NCI-H526 (cell line): ENCODE measurements at places on chromosomes 12 and 14.

DNA sequence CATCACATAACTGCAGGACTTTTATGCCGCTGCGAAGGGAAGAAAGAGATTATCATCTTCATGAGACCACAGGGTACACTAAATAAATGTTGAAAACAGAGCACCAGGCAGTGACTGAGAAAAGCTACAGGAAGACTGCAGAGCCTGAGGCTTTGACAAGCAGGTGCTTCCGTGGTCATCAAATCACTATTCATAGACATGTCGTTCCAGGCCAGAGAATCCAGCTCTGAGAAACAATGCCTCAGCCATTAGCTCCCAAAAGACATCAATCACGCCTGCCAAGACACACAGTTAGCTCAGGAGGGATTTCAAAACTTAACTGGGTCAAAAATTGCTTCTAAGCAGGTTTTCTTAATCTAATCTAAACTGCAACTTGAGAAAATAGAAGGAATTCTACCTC lies 47.2 kb upstream of the GARIN6 start:
- peak; percentile 69 for DNase-seq

GRCh38 chr14:91893007-91893406 lies 25.7 kb upstream of the TC2N start:
- peak; percentile 10 for DNase-seq

GRCh38 chr12:51465491-51465890 lies 40.9 kb downstream of the SLC4A8 start:
- DNase-seq, result no peak

GRCh38 chr12:5267603-5268423 lies 164.1 kb upstream of the NTF3 start:
- DNase-seq, result no peak

DNA sequence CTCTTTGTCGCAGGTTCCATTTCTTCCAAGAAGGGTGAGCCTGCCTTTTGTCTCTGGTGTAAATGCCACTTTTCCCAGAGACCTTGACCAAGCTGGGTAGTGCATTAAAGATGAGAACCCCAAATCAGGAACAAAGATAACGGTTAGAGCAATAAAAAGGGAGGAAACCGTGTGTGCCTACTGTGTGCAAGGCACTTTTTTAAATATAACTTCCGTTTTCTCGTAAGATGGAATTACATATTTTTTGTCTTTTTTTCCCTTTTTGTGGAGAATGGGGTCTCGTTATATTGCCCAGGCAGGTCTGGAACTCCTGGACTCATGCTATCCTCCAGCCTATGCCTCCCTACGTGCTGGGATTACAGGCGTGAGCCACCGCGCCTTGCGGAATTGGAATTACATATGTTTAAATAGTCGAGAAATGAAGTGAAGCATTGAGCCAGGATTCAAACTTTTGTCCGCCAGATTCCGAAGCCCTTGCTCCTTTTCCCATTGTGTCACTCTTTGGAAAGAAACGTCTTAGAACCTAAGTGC lies 506 bp upstream of the NABP2 start:
- no peak for DNase-seq

GRCh38 chr14:31536201-31536960 lies 24.8 kb upstream of the NUBPL start:
- DNase-seq, result peak; percentile 5

GRCh38 chr14:104040539-104040938 lies 45.0 kb upstream of the ASPG start:
- peak; percentile 88 for DNase-seq

DNA sequence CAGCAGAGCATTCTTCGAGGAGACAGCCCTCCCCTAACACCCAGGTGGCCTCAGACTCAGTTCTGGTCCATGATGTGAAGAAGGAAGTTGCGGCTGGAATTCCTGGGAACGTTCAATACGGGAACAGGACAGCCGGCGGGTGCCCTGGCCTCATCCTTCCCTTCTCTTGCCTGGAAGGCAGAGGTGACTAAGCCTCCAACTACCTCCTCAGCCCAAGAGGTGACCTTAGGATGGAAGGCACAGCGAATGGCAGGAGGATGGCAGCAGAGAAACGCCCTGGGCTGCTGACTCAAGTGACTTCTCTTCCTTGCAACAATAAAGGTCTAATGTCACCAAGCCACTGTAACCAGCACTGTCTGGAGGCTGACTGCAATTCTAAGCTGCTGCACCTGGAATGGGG lies 36.1 kb downstream of the DHX37 start:
- DNase-seq, result no peak

GRCh38 chr12:7090222-7090998 lies 1.8 kb downstream of the C1R start:
- DNase-seq, result no peak

DNA sequence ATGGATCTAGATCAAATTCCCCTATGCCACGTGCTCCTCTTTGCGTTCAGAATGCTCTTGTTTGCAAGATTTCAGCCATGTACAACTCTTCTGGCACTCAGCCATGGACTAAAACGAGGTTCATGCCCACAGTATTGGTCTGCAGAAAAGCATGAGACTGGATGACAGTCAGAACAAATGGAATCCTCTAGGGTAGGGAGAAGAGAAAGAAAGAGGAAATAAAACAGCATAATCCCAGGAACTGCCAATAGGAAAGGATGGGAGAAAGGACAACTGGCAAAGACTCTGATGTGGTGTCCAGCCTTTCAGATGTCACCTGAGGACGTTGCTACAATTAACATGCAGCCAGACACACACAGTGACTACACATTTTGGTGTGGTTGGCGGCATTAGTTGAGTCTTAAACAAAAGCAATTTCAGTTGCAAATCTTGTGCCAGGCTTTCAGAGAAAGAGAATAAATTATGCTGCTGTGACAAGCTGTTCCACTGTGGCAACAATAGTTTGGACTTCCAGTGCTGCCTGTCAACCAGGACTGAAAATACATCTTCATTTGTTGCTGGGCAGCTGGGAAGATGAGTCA lies 338.0 kb downstream of the RGS6 start:
- DNase-seq, result no peak

DNA sequence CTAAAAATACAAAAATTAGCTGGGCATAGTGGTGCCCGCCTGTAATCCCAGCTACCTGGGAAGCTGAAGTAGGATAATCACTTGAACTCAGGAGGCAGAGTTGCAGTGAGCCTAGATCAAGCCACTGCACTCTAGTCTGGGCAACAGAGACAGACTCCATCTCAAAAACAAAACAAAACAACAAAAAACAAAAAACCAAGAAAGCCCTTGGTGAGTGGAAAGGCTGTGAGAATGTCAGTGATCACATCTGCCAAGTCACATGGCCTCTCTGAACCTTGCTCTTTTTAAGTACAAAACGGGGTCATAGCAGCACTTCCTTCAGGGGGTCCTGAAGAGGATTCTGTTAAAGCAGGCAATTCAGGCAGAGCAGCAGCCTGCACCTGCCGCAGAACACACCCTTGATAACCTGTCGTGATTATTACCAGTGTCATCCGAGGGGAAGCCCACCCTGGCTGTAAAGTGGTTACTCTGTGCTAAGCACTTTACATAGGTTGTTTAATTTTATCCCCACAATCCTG lies 9.6 kb downstream of the RPS6KL1 start:
- no peak for DNase-seq

DNA sequence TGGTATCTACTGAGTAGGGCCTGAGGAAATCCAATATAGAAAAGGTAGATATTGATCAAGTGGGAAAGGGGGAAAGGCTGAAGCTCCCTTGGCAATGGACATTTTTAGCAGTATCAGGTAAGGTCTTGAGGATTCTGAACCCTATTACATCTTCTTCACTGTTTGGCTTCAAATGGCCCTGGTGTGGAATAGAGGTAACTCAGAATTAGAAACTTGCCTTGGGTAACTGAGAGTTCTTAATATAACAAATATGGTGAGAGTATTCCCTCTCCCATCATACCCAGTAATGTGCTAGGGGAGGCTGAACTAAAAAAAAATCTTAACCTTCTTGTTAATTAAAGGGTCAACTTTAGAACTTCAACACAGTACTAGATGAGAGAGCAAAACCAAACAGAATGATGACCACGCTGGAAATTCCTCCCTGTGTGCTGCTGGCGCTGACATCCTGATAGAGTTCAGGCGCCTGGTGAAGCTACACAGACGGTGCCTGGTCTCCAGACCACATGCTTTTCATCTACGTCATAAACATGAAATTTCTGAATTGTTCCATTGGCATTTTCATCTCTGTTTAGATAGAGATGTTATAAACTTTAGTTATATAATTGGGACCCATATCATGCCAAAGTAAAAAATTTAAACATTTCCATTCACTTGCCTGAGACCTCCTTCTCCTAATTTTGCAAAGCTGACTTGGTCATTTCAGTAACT lies 128.3 kb downstream of the AKAP6 start:
- DNase-seq, result no peak

DNA sequence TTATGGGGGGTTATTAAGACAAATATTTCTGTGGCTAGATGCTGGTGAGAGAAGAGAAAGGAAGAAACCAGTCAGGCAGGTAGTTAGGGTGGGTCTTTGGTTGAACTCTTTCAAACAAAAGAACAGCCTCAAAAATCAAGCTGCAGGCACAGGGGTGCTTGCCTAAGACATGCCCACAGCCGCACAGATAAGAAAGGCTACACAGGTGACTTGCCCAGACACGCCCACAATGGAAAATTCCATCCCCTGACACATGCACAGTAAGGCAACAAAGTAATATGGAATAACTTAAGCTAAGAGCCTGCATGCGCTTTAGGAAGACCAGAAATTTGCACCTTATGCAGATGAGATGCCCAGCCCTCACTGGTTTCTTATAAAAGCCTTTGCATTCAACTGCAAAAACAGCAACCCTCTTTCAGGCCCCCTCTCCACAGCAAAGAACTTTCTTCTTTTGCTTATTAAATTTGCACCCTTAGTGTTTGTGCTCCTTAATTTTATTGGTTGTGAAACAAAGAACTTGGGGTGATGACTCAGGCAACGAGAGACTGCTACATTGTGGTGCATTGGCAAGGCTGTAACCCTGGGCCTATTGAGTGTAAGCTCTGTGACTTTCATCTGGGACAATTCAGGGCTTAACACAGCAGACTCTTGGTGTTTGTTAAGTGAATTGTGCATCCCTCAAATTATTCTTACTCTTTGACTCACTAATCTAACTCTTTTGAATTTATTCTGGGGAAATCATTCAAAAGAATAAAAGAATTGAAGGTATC lies 149.4 kb downstream of the RPAP3 start:
- DNase-seq, result peak; percentile 15

DNA sequence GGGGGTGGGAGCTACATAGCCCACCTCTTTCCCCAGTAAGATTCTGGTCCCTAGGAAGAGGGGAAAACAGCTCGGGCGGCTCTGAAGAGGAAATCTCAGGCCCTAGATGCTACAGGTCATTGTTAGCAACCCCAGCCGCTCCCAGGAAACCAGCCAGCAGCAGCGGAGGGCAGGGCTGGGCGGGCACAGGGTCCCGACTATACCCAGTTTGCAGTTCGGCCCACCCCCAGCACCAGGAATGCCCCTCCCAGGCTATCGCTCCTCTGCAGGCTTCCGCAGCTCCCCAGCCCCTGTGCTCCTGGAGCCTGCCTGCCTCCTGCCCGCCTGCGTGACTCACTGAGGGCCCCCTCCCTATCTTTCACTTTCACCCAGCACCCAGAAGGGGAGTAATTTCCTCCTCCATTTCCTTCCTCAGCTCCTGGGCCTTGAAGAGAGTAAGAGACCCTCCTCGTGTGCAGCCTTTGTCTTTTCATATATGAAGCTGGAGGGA lies 27.2 kb upstream of the PNMA1 start:
- peak; percentile 50 for DNase-seq

DNA sequence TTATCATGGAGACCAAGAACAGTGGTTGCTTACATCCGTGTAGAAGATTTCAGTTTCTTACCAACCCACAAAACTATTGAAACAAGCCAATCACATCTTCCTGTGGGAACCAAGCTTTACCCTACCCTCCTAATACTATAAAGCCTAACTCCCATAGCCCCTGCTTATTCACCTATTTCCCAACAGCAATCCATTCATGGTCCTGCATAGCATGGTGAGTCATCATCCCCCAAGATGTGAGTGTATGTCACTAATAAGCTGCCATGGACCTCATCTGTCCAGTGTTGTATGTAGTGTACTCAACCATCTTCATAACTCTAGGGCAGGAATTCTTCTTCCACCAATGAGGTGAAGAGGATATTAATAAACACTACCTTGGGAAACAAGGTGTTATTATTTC lies 1620.4 kb upstream of the FLRT2 start:
- DNase-seq, result no peak

GRCh38 chr12:47774663-47775062 lies 1.6 kb downstream of the SLC48A1 start:
- DNase-seq, result no peak

DNA sequence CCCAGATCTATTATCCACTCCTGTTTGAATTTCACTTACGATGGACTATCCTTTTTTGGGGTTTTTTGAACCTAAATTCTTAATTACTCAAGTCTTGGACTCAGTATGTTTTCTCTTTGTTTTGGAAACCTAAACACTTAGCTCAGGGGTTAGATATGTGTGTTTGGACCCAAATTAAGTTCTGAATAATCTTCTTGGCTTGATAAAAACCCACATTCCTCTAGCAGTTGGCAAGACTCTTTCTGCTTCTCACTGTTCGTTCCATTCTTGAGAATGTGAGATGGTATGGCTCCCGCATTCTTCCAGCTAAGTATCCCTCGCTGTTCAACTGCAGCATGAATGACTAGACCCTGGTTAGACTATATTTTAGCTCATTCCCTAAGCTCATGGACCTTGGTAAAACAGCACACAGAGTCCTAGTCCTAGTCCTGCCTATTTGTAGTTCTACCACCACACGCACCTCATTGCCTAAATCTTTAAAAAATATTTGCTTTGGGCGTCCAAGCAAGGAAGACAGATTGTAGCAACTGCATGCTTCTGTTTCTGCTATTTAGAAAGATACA lies 860.0 kb downstream of the RPS29 start:
- DNase-seq, result no peak

DNA sequence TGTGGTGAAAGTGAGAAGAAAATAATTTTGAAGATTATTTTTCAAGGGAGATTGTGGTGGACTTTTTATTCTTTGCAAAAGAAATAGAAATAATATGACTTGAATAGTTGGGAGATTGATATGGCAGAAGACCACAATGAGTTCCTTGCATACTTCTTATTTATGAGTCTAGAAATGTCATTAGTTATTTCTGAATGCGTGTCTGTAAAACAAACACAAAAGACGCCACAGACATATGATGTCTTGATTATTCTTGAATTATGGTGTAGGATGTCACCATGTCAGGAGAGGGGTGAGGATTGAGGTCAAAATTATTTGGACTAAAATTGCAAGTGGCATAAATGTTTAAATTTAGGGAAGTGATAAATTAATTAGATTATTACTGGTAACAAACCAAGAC lies 440.7 kb upstream of the PDE3A start:
- DNase-seq, result no peak

- DNase-seq, result peak; percentile 40
Measured at GRCh38 chr12:67442896-67443295, 173.7 kb downstream of the CAND1 start.

DNA sequence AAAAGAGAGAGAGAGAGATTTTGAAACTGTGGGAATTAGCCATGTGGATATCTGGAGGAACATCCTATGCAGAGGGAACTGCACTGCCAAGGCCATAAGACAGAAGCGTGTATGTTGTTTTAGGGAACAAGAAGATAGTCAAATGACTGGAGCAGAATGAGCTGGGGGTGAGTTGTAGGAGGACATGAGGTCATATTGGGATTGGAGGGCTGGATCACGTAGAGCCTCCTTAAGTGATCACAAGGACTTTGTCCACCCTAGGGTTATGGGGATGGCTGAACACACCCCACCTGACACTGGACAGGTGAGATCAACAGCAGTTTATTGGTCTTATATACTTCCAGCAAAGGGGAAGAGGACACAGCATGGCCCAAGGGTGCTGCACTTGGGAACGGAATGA lies 8.2 kb upstream of the CGRRF1 start:
- no peak for DNase-seq
